ENCODE measurements at places on chromosomes 11 and 22.

DNA sequence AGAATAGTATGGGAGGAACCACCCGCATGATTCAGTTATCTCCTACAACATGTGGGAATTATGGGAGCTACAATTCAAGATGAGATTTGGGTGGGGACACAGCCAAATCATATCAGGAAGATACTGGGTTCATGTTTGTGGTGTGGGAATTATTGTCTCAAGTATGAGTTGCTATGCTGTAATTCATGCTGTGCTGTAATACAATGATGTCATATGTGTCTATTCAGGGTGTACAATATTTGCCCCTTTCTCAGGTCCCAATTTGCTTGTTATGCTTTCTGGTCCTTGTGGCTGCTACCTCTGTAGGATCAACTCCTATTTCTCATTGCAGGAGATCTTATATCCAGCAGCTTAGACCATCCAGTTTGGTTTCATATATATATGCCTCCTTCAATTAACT, 52.2 kb upstream of the ARHGAP20 start:
- DNase-seq: no peak

GRCh38 chr22:50318698-50319411, 8.0 kb downstream of the DENND6B start:
- no peak for DNase-seq

GRCh38 chr11:133896028-133896427, 50.7 kb upstream of the SPATA19 start:
- no peak for DNase-seq

- DNase-seq: no peak
Measured at GRCh38 chr11:99505831-99506230, 485.1 kb downstream of the CNTN5 start.

- DNase-seq: no peak
Measured at GRCh38 chr22:18144105-18144504, 5.9 kb upstream of the USP18 start.

- peak; percentile 36 for DNase-seq
Measured at GRCh38 chr22:20550851-20551744, 43.7 kb downstream of the MED15 start.

GRCh38 chr11:29124470-29124869, 892.4 kb downstream of the KCNA4 start:
- no peak for DNase-seq

DNA sequence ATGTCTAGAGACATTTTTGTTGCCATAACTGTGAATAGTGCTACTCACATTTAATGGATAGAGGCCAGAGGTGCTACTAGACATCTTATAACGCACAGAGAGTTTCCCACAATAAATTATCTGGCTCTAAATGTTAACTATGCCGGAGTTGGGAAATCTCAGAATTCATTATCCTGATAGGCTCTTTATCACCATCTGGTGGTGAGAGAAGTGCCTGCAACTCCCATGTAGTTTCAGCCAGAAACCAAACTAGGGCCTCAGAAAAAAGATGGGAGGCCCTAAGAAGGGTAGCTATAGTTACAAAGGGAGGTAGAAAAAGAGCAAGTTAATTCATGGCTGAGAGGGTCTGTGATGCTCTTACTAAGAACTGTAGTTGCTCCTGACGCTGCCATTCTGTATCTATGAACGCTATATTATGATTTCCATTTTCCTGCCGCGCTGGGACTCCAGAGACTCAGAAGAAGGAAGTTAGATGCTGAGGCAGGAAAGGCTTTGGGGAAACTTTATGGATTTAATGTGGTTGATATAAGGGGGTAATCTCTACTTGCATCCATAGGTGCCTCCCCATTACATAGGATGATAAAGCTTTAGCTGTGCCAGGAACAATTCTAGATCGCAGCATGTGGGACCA, 22.9 kb upstream of the MRPL17 start:
- no peak for DNase-seq

DNA sequence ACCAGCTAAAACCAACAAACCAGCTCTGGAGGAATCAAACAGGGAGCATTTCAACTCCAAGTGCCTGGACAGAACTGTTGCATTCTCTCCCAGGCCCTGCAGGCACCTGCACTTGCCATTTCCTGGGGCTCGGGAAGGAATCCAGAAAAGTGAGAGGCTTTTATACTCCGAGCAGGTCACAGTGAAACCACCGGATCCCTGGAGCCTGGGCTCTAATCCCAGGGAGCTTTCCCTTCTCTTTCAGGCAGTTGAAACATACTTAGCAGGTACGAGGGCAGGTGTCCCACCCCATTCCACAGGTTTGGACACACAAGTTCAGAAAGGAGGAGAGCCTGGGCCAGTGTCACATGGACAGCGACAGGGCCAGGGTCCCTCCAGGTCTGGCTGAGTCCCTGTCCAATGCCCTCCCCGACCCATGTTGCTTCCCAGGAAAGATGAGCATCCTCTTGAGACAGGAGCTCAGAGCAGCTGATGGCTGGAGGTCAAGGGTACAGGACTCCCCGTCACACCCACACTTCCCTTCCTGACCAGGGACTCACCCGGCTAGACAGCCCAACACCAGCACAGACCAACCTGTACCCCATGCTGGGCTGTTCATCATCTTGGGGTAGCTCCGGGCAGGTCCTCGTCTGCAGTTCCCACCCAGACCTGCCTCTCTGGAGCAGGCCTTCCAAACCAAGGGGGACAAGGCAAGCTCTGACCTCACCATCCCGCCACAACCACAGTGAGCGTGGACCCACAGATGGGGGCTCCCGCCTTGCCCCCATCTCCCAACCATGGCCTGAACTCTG, 49.9 kb upstream of the CD5 start:
- DNase-seq: no peak

- no peak for DNase-seq
Measured at GRCh38 chr22:22936180-22936914, 48.7 kb downstream of the IGLL5 start.

GRCh38 chr11:101397979-101398378, 185.8 kb downstream of the TRPC6 start:
- no peak for DNase-seq

- DNase-seq: no peak
Measured at GRCh38 chr11:32231909-32232493, 141.1 kb downstream of the RCN1 start.

DNA sequence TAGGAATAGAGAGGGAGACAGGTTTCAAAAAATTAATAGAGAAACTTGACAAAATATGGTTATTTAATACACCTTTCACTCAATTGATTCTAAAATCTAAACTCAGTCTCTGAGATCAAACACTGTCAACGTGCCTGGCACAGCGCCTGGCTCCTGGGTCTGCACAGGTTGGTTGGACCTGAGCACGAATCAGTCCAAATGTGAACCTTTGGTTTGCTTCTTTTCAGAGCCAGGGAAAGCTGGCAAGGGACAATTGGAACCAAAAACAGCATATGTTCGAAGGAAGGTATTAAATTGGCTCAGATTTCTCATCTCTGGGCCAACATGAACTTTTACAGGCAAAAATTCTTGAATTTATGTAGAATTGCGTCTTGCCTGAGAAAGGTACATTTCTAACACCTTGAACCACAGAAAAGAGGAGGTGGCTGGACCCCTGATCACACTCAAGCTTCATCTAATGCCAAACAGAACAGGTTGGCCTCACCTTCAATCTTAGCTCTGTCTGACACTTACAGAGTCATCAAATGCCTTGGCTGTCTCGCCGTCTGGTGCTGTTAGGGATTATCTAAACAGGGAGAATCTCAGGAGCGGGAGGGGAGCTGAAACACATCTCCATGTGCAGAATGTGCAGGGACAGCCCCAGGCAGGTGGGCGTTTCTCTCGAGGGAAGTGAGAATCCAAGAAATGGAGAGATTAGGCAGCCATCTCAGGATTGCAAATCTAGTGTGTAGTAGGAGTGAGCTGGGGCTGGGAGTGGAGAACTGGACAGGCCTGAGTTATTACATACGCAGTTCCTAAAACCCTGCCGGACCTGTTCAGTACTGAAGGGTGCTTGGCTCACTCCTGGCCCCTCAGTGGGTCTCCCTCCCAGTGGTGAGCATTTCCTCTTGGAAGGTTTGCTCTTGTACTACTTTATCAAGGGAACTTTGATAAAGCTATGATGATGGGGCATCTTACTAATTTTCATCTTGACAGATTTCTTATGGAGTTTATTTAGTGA, 442.2 kb upstream of the B3GAT1 start:
- DNase-seq: no peak

- DNase-seq: no peak
Measured at GRCh38 chr22:43013355-43014315, 1.3 kb downstream of the PACSIN2 start.

DNA sequence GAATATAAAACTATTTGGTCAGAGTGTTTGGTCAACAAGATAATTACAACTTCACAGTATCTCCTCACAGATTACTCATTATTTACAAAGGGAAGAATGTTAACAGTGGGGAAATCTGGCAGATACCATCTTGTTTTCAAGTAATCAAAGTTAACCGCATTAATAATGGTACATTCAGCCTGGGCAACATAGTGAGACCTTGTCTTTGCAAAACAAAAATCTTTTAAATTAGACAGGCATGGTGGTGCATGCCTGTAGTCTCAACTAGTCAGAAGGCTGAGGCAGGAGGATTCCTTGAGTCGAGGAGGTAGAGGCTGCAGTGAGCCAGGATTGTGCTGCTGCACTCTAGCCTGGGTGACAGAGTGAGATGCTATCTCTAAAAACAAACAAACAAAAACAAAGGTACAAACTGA, 78.5 kb downstream of the ACER3 start:
- DNase-seq: no peak

DNA sequence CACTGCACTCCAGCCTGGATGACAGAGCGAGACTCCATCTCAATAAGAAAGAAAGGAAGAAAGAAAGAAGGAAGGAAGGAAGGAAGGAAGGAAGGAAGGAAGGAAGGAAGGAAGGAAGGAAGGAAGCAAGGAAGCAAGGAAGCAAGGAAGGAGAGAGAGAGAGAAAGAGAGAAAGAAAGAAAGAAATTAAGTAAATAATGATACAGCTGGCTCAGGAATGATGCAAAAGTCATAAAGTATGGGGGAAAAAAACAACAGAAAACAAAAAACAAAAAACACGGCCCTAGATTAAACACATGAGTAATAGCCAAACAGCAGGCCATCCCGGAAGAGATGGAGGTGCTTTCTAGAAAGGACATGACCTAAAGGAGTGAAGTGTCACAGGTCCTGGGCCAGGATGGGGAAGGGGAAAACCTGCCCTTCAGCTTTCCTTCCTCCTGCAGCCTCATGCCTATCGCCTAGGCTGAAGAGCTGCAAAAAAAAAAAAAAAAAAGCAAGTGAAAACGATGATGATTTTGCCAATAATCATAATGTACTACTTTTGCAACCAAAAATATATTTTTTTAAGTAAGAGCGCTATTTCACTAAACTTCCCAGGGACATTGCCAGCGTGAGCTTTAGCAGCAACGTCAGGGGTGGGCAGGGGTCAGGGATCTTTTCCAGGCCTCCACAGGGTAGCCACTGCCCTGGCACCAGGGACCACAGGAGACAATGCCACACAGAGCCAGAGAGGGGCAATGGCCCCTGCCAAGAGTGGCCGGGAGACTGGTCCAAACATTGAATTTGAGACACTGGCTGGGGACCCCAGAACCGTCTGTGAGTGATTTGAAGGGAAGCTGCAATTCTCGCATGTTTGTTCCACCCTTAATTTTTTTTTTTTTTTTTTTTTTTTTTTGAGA, 28.2 kb upstream of the TMPRSS4 start:
- no peak for DNase-seq

- no peak for DNase-seq
Measured at GRCh38 chr11:66226101-66226500, 42.3 kb upstream of the RAB1B start.
